ENCODE measurements at places on chromosomes 6 and 20.

DNA sequence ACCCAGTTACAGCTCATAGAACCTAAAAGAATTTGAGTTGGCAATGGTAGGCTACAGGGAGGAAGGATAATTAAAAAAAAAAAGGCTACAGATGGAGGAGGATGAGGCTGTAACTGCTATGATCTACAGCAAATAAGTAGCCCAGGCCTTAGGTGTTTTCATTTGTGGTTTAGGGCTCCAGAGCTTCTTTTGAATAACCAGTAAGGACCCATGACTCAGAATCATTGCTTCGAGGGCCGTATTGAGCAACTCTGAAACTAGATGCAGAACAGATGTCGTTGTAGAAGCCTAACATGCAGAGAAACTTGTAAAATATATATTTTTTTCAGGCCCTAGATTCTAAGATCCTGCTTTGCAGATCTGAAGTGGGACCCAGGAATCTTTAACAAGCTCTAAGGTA is 19.0 kb upstream of the ASIP start:
- DNase-seq, result peak; percentile 96

GRCh38 chr20:14657266-14658005 is 320.0 kb upstream of the FLRT3 start:
- DNase-seq, result no peak

DNA sequence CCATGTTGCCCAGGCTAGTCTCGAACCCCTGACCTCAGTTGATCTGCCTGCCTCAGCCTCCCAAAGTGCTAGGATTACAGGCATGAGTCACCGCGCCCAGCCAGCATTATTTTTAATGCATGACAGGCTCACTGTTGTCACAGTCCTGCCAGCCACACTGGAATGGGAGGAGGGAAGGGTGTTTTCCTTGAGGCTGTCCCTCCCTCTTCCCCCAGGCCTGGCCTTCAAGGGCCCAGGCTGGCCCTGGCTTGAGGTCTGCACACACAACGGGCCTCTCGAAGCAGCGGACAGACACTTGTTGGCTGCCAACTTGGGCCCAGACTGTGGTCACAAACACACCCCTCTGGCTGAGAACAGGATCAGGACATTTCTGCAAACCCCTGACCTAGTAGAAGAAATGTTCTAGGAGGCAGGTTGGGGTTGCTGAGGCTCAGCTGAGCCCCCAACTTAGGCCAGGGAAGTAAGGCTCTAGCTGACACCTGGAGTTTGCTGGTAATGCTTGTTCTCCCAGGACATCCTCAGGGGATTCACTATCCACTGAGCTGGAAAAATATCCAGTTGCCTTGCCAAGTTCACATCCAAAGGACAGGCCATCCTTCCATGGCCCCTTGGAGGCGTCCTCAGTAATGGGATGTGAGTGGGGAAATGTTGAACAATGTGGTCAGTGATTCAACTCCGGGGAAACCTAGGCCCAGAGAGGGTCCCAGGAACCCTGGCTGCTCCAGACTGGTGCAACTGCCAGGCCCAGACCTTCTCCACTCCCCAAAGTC is 9.9 kb downstream of the SNTA1 start:
- no peak for DNase-seq

DNA sequence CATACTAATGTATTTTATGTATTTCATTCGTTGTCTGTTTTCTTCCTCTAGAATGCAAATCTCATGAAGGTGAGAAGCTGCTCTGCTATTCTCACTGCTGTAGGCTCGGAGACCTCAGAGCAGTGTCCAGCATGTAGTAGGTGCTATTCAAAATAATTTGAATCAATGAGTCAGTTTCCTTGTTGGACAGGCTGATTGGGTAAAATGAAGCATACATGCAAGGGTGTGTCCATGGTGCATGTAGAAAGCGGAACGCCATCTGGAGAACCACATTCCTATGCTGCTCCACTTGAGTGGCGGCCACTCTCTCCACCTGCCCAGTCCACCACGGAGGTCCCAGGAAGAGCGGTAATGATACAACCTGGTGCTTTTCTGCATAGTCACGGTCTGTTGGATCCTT is 412.1 kb downstream of the QKI start:
- no peak for DNase-seq

- DNase-seq, result peak; percentile 63
Measured at GRCh38 chr6:33633462-33634158, 12.5 kb downstream of the ITPR3 start.

GRCh38 chr6:54308289-54308985 is at the start of gene TINAG:
TINAG (plus strand) TSS chr6:54308441; CDS start chr6:54308551, 110 bp downstream.
- DNase-seq, result no peak
